Astrocyte of the spinal cord (primary cell): ENCODE measurements at places on chromosomes 12 and 14.

DNA sequence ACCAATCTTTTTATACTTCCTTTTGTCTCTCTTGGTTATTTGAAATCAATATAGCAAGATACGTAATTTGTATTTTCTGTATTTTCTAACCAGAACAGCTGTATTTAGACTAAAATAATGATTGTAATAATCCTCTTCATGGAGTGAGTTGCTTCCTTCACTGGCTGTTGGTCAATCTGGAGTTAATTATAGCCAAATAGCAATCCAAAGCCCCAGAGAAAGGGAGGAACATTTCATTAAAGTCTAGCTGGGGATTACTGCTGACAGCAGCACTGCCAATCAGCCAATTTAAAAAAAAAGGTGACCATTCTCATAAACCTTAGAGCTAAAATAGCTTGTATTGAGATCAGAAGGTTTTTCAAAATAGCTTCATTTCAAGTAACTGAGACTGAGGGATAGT is 118.0 kb downstream of the TRHDE start:
- DNase-seq: no peak

DNA sequence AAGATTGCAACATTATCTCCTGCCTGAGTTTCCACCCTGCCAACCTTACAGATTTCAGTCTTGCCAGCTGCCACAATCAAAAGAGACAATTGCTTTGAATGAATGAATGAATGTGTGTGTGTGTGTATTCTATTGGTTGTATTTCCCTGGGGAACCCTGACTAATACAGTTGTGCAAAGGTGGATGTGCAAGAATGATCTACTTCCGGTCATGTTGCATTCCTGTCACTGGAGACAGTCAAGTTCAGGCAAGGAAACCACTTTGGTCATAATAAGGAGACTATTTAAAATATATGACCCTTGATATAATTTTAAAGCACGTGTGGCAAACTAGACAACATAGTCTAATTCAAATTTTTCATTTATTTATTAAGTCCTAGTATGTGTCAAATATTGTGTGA is 13.1 kb downstream of the RERG start:
- DNase-seq: no peak

GRCh38 chr14:94161058-94161457 is 13.1 kb upstream of the PPP4R4 start:
- DNase-seq: no peak

DNA sequence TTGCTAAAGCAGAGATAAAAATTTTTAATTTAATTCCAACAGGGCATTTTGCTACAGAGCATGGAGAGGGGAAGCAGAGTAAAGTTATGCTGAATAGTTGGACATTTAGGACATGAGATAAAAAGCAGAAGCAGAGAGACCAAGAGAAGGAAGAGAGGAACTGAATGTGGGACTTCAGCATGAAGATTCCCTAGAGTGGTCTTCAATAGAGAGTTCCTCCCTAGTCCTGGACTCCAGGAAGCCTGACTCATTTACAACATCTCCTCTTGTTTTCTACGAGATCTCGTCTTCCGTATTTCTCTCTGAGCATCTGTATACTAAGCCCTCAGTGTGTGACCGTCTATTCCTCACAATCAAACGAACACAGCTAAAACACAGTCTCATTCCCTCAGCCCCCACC is 35.2 kb upstream of the IFT81 start:
- DNase-seq: no peak

- DNase-seq: no peak
These were observed 171.5 kb downstream of the ANO2 start for GRCh38 chr12:5773550-5773949.

DNA sequence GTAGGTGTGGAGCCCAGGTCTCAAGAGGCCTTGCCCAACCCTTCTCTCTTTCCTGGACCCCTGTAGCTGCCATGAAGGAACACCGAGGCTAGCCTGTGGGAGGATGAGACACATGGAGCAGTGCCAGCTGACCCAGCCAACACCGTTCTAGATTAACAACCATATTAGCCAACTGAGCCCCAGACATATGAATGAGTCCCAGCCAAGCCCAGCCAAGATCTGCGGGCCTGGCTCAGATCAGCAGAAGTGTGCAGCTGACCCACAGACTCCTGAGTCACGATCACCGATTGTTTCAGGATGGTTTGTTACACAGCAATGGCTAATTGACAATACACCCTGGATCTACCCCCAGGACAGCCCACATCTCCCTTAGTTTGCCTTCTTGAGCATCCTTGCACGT is 82.1 kb downstream of the NTF3 start:
- no peak for DNase-seq

GRCh38 chr12:15732341-15733061 is 56.7 kb downstream of the EPS8 start:
- peak; percentile 67 for DNase-seq

DNA sequence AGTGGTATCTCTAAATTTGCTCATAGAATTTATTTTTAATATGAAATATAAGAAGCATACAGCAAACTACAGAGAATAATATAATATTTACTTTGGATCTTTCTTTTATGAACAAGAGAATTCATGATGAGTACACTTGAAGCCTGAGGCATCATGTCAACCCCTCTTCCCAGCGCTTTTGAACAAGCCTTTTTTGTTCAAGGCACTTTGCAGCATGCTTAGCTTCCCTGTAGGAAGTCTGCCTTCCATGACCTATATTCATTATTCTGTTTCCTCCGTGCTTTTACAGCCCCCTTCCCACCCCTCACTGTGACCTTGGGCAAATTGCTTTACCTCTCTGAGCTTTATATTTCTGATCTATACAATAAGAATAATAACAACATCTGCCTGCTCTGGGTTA is 41.6 kb downstream of the SCN8A start:
- DNase-seq: no peak

- DNase-seq: no peak
These were observed 3.5 kb downstream of the PPFIBP1 start for GRCh38 chr12:27527512-27527911.

- DNase-seq: no peak
These were observed 629 bp downstream of the LETMD1 start for GRCh38 chr12:51048661-51049251.

GRCh38 chr12:119840582-119840981 is 36.5 kb downstream of the CIT start:
- DNase-seq: no peak

GRCh38 chr12:124509300-124509675 is 58.1 kb downstream of the NCOR2 start:
- no peak for DNase-seq

- no peak for DNase-seq
These were observed 231.0 kb upstream of the HMGA2 start for GRCh38 chr12:65593239-65593701.

DNA sequence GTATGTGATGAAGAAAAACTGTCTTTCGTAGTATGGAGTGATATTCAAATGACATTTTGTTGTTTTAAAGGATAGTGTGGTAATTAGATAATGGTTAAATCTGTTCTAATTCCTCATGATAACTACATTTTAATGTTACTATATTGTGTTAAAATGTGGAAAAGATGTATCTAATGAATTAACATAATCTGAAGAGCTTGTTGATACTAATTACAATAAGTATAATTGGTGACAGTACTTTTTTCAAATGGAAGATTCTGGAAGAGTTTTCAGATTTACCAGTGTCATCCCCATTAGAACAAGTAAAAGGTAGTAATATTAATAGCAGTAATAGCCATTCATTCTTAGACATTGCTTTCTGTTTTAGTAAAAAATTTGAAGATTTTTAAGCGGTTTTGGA is 37.6 kb downstream of the CAND1 start:
- DNase-seq: no peak

- DNase-seq: no peak
These were observed 481.6 kb downstream of the DIO2 start for GRCh38 chr14:79729731-79730130.

GRCh38 chr12:130007771-130008170 is 103.9 kb upstream of the TMEM132D start:
- DNase-seq: no peak

DNA sequence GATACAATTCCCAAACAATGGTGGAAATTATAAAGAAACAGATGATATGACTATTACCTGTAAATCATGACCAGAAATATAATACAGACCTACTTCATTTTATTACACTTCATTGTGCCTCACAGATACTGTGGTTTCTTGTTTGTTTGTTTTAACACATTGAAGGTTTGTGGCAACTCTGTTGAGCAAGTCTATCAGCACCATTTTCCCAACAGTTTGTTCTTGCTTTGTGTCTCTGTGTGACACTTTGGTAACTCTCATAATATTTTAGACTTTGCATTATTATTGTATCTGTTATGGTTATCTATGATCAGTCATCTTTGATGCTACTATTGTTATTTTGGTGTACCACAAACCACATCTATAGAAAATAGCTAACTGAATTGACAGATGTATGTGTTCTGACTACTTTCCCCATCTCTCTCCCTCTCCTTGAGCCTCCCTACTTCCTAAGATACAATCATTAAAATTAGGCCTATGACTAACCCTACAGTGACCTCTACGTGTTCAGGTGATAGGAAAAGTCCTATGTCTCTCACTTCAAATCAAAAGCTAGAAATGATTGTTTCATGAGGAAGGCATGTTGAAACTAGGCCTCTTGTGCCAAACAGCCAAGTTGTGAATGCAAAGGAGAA is 49.1 kb downstream of the FBXO33 start:
- DNase-seq: no peak

- no peak for DNase-seq
These were observed 311.8 kb upstream of the AMIGO2 start for GRCh38 chr12:47391566-47391965.

DNA sequence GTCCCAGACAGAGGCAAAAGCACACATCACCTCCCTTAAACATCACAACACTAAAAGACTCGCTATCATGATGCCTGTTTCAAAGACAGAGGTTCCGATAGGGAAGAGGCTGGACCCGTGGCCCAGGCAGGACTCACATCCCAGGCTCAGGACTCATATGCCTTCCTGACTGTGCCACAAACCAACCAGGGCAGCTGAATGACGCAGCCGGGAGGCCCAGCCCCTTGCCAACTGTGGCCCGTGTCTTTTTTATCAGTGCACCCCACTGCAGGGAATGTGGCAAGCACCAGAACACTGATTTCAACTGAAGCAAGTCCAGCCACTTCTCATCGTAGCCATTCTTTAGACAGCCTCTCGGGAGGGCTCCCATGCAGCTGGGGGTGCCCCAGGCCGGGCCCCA is 132.3 kb downstream of the KSR2 start:
- DNase-seq: no peak

GRCh38 chr12:6699259-6699988 is 1.2 kb downstream of the PIANP start:
- DNase-seq: no peak

DNA sequence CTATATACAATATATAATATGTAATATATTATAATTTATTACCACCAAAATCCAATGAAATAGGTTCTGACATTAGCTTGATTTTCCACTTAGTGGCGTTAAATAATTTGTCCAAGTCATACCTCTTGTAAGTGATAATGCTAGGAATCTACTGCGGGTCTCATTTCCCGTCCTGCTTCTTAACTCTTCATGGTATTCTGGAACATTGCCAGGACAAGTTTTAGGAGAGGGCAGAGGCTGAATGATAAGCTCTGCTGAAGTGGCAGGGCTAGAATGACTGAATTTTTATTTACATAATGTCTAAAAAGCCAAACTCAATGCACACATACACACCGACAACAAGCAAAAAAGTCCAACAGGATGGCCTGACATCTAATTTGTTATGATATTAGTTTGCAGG is 70.4 kb upstream of the PTPRQ start:
- DNase-seq: no peak

DNA sequence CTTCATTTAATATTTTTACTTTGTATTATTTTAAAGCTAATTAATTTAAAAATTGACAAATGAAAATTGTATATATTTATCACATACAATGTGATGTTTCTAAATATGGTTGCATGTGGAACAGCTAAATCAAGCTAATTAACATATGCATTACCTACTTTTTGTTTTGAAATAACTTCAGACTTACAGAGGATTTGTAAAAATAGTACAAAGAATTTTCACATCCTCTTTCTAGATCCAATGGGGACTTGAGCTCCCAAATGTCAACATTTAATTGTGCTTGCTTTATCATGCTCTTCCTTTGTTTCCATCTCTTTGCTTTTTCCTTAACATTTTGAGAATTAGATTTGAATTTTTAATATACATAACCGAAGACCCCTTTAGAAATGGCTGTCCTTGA is 6.6 kb downstream of the DCD start:
- DNase-seq: no peak

DNA sequence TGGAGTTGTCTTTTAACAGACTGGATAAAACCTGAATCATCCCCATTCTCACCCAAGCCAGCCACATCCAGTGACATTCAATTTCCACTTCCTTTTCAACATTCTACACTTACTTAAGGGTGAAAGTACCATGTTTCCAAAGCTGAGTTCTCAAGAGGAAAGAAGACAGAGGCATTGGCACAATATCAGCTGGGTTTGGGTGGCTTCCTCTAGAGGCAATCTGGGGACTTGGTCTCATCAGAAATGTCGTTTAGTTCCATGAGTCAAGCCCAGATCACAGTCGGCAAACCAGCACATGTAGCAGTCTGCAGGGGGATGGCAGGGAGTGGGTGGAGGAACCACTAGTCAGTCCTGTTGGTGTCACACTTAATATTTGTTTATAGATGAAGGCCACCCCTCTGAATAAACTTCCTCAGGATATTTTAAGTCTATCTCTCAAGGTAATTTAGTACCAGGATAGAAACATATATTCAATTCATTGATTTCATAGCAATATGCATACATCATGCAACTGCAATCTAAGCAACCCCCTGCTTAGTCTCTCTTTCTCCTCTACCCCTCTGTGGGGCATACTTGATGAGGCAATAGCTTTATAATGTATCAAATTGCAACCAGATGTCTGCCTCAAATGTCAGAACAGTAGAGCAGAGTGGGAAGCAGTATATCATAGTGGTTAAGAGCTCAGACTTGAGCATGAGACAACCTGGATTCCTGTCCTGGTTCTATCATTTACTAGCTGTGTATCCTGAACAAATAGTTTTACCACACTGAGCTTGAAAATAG is 3.0 kb downstream of the SRRM4 start:
- no peak for DNase-seq

GRCh38 chr12:25382311-25383106 is 131.8 kb upstream of the KRAS start:
- no peak for DNase-seq

GRCh38 chr12:86331012-86331411 is 74.8 kb upstream of the MGAT4C start:
- no peak for DNase-seq

- DNase-seq: peak; percentile 46
These were observed 46.0 kb upstream of the BMP4 start for GRCh38 chr14:54002653-54003052.

GRCh38 chr12:116591855-116592637 is 32.9 kb downstream of the MAP1LC3B2 start:
- peak; percentile 48 for DNase-seq

DNA sequence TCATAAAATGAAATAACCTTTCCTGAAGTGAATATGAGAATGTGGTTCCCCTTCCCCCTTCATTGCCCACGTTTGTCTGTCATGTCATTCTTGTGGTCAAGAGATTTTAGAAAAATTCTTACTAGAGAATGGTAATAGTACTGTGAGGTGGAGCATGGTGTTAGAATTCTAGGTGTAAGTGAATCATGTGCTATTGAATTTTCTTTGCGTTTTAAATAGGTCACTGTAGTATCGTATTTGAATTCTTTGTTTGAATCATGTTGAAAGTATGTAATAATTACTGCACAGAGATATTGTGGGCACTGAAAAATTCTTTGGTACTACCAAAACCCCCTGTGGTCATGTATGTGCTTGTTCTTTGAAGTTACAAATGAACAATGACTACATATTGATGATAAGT is 49.9 kb downstream of the FUT8 start:
- peak; percentile 84 for DNase-seq
